ENCODE measurements at places on chromosomes 7 and 10. TPM values are rescaled to one million over a fixed set of nuclear protein-coding genes. Genes with fewer than 3 reads are reported as not detected.

PSPH gene
- 37.4 TPM for total RNA-seq

STK31 gene
- not detected for total RNA-seq

CALHM1 gene
- not detected for total RNA-seq

CLRN3 gene
- total RNA-seq, result not detected

IRF5 gene
- 0.16 TPM for total RNA-seq

LIPK gene
- not detected for total RNA-seq

ZNF679 gene
- total RNA-seq, result not detected

RET gene
- under 0.01 TPM for total RNA-seq

CARD11 gene
- 0.49 TPM for total RNA-seq

PGAM2 gene
- not detected for total RNA-seq

FGF8 gene
- not detected for total RNA-seq

SLC18A3 gene
- total RNA-seq, result 1.3 TPM

HOXA10 gene
- total RNA-seq, result under 0.01 TPM

ANXA8L1 gene
- not detected for total RNA-seq

ADRB1 gene
- not detected for total RNA-seq

ABCB4 gene
- not detected for total RNA-seq

C10orf95 gene
- not detected for total RNA-seq

GSAP gene
- total RNA-seq, result 0.18 TPM

MSS51 gene
- total RNA-seq, result 1.3 TPM

SLC18A2 gene
- not detected for total RNA-seq

AKR1C8 gene
- not detected for total RNA-seq

OR2A1 gene
- not detected for total RNA-seq

SFMBT2 gene
- total RNA-seq, result 2.9 TPM

KAZALD1 gene
- 21.2 TPM for total RNA-seq

BAG3 gene
- total RNA-seq, result 46.9 TPM

PCLO gene
- not detected for total RNA-seq

UNCX gene
- total RNA-seq, result not detected

FOXI2 gene
- total RNA-seq, result not detected

PTF1A gene
- not detected for total RNA-seq

JAKMIP3 gene
- 0.16 TPM for total RNA-seq

TMEM178B gene
- total RNA-seq, result not detected

ATRNL1 gene
- under 0.01 TPM for total RNA-seq

CREB3L2 gene
- 31.4 TPM for total RNA-seq

FAM20C gene
- 34.5 TPM for total RNA-seq

TNKS2 gene
- total RNA-seq, result 23.6 TPM

TRPV5 gene
- not detected for total RNA-seq

MYH16 gene
- not detected for total RNA-seq

CFAP46 gene
- total RNA-seq, result 0.81 TPM

HHEX gene
- total RNA-seq, result 3.1 TPM

CXCL12 gene
- 255 TPM for total RNA-seq

INTS15 gene
- total RNA-seq, result 8.7 TPM

MKX gene
- not detected for total RNA-seq

GBX1 gene
- total RNA-seq, result not detected

NKX2-3 gene
- not detected for total RNA-seq

NCAPG2 gene
- 6.5 TPM for total RNA-seq

MMD2 gene
- total RNA-seq, result not detected

ASB4 gene
- not detected for total RNA-seq

ZNF467 gene
- 4.1 TPM for total RNA-seq

BTRC gene
- 13.1 TPM for total RNA-seq

MYOF gene
- total RNA-seq, result 117 TPM

SPDYE1 gene
- total RNA-seq, result not detected

DDIT4 gene
- 719 TPM for total RNA-seq

PGAM1 gene
- total RNA-seq, result 844 TPM

PRKCQ gene
- 0.32 TPM for total RNA-seq

ABCB1 gene
- total RNA-seq, result not detected

CYP3A5 gene
- not detected for total RNA-seq

ELMO1 gene
- total RNA-seq, result 5.8 TPM

AASS gene
- total RNA-seq, result 8.6 TPM
